Anterior cingulate cortex (tissue), 58 donors: ENCODE measurements at places on chromosomes 7 and 10.

GRCh38 chr7:7330997-7331396 lies 148.7 kb downstream of the C1GALT1 start:
- DNase-seq, result no peak

- no peak for DNase-seq
Measured at GRCh38 chr7:14924398-14924797, 21.8 kb upstream of the DGKB start.

DNA sequence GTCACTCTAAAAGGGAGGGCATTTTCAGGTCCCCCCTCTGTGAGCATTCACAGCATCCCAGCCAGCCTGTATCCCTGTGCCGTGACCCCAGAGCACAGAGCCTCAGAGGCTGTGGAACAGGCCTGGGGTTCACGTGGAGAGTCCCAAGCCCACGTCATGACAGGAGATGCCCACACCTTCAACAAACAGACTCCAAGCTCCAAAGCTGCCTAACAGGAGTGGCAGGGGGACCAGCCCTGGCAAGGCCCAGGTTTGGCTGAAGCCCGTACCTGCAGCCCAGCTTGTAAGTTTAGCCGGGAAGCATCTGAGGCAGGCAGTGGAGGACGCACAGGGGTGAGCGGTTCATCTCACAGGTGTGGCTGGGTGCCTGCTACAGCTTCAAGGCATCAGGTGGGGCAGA lies 33.5 kb downstream of the LHPP start:
- no peak for DNase-seq

DNA sequence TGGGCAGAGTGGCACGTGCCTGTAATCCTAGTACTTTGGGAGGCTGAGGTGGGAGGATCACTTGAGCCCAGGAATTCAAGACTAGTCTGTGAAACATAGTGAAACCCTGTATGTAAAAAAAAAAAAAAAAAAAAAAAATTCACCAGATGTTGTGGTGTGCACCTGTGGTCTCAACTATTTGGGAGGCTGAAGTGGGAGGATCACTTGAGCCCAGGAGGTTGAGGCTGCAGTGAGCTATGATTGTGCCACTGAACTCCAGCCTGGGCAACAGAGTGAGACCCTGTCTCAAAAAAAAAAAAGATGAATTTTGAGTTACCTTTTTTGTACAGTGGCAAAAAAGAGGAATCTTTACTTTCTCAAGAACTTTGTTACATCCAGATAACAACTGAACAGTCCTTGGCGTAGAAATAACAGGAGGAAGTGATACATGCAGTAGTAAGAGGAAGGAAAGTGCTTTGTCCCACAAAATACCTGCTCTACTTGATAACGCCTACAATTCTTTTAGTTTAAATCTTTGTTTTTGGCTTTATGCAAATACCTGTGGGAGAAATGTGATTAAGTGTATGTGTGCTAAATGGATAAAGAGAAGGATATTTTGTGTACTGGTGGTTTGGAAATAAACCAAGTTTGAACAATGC lies 29.3 kb downstream of the SPAG6 start:
- DNase-seq, result no peak

GRCh38 chr10:69633673-69634635 lies 3.9 kb downstream of the FAM241B start:
- no peak for DNase-seq

DNA sequence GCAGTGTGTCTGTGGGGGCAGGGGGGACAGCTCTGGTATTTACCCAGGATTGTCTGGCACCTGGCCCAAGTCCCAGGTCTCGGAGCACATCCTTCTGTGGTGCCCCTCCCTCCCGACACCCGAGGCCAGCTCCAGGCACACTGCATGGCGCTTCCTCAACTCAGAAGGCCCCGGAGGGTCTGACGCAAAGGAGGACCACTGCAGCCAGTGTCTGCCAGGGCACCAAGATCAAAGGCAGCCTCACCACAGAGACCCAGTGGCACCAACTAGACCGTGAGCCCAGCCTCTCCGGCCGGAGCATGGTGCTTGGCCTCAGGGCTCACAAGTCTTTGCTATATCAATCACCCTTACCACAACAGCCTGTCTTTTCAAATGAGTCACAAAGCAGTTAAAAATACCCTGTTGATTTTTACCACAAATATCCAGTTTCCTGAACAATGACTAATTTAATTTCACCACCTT lies 99.3 kb upstream of the DDC start:
- no peak for DNase-seq

DNA sequence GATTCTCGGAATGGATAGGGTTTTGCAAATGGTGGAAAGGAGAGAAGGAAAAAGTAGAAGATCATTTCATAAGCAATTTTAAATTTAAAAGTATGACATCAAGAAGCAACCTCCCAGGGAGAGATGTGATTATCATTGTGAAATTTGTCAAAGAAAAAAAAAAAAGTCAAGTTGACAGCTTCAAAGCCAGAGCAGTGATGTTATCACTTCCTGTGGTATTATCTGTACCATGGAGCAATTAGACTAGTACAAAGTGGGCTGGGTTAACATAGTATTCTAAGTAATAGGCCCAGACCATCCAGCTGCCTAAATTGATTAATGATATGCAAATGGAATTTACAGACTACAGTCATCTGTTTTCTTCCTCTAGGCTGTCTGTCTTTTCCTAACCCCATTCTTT lies 84.0 kb upstream of the NPY start:
- no peak for DNase-seq

- DNase-seq, result no peak
Measured at GRCh38 chr10:80861882-80862281, 324.2 kb downstream of the SH2D4B start.

GRCh38 chr10:6564367-6564766 lies 15.7 kb downstream of the PRKCQ start:
- no peak for DNase-seq

DNA sequence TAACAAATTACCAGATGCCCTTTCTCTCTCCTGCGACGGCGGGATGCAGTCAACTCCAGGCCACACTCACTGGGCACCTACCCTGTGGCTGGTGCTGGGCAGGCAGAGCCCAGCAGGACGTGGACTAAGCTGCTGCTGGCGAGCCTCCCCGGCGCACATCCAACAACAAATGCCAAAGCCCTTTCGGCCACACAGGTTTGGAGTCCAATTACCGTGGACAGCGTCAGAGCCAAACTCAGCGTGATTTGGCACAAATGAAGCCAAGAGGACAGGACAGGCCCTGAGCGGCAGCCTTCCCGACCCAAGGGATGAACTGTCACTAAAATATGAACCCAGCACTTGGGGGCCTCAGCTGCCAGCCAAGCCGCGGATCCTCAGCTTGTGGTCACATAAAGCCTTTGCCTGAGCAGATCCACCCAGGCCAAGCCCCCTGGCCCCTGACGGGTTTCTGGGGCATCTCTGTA lies 28.4 kb downstream of the DAGLB start:
- DNase-seq, result no peak

- DNase-seq, result no peak
Measured at GRCh38 chr7:151792086-151792485, 84.8 kb downstream of the PRKAG2 start.

- no peak for DNase-seq
Measured at GRCh38 chr7:2317556-2318293, 3.5 kb upstream of the SNX8 start.

- no peak for DNase-seq
Measured at GRCh38 chr10:52956861-52957260, 184.3 kb upstream of the MBL2 start.

- no peak for DNase-seq
Measured at GRCh38 chr7:106050002-106050745, 61.9 kb downstream of the SYPL1 start.

DNA sequence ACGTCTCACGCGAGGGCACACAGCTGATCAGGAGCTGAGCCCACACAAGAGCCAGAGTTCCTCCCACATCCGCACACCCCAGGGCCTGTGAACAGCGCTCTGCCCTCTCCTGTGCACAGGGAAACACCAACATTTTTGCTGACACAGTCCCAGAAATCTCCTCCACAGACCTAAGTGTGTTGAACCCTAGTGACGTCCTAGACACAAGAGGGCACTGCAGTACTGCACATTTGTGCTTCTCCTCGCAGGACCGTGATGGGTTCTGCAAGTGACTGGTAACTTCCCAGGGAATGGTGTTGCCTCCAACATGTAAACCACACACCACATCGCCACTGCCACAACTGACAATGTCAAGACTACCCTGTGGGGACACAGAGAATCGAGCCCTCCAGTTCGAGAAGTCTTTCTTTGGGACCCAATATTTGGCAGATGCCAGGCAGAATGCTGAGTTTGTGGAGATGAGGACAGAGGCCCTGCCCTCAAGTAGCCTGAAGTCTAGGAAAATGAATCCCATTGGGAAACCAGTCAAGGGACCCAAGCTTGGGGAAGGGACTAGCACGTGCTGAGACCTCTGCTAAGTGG lies 170.3 kb downstream of the PAXIP1 start:
- DNase-seq, result peak; percentile 34

- peak; percentile 55 for DNase-seq
Measured at GRCh38 chr7:131027287-131027773, 293.3 kb upstream of the KLF14 start.

- no peak for DNase-seq
Measured at GRCh38 chr10:110919971-110920881, 822 bp downstream of the SHOC2 start.

- DNase-seq, result no peak
Measured at GRCh38 chr10:125817337-125817946, 5.6 kb downstream of the UROS start.

- no peak for DNase-seq
Measured at GRCh38 chr7:128112781-128113221, 81.6 kb upstream of the LRRC4 start.

DNA sequence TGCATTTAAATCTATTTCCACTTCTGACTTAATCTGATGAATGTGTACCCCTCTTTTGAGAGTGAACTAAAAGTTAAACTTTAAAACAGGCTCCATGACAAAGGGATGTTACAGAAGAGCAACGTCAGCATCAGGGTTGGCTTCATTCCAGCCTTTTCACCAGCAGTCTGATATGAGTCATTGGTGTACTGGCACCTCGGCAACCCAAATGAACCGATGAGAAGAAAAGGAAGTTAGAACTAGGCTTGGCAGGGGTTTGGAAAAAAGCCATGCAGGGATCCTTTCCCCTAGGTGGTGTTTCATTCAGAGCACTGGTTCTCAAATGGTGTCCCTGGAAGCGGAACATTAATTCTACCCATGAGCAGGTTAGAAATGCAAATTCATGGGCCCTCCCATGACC lies 53.6 kb downstream of the SEC61G start:
- no peak for DNase-seq

DNA sequence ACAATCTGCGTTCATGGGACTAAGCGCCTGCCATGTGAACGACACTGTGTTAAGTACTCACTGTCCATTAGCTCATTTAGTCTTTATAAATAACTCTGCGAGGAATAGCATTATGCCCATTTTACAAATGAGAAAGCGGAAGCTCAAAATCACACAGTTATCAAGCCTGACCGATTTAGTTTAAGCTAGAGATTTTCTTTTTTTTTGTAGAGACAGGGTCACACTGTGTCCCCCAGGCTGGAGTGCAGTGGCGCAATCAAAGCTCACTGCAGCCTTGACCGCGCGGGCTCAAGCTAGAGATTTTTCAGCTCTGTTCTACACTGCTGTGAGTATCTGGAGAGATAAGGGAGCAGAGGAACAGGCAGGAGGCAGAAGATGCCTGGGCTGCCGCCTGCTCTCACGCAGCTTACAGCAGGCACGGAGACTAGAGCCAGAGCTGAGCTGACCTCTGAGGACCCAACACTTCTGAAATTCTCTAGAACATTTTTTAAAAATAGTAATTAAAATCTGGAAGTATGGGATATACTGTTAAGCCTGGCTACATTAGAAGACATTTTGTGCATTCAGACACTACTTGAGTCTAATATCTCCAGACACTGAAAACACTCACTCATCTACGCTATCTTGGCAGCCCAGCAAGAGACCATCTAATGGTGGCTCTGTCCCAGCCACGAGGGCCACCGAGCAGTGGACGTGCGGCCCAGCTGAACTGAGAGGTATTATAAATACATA lies 38.7 kb downstream of the GNA12 start:
- DNase-seq, result no peak

- DNase-seq, result no peak
Measured at GRCh38 chr7:28570113-28570969, 158.0 kb downstream of the CREB5 start.

DNA sequence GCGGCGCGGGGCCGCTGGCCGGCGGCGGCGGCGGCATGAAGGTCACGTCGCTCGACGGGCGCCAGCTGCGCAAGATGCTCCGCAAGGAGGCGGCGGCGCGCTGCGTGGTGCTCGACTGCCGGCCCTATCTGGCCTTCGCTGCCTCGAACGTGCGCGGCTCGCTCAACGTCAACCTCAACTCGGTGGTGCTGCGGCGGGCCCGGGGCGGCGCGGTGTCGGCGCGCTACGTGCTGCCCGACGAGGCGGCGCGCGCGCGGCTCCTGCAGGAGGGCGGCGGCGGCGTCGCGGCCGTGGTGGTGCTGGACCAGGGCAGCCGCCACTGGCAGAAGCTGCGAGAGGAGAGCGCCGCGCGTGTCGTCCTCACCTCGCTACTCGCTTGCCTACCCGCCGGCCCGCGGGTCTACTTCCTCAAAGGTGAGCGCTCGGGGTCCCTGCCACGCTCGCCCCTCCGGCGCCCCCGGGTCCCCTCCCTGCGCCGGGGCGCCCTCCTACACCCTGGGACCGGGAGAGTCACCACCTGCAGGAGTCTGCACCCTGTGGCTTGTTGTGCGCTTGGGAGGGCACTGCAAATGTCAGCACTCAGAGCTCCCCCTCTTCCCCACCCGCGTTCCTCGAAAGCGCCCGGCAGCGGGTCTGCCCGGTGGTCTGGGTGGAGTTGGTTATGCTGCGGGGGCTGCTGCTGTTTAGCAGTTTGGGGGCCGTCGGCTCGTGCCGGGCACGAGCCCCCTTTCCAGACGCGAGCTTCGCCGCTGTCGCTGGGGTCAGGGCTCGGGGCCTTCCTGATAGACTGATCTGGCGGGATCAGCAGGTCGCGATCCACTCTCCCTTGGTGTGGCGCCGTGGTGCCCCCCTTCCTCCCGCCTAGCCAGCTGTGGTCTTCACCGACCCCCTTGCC lies 627 bp downstream of the DUSP5 start:
- DNase-seq, result no peak

- DNase-seq, result no peak
Measured at GRCh38 chr10:97450828-97451227, 4.9 kb downstream of the ZDHHC16 start.

DNA sequence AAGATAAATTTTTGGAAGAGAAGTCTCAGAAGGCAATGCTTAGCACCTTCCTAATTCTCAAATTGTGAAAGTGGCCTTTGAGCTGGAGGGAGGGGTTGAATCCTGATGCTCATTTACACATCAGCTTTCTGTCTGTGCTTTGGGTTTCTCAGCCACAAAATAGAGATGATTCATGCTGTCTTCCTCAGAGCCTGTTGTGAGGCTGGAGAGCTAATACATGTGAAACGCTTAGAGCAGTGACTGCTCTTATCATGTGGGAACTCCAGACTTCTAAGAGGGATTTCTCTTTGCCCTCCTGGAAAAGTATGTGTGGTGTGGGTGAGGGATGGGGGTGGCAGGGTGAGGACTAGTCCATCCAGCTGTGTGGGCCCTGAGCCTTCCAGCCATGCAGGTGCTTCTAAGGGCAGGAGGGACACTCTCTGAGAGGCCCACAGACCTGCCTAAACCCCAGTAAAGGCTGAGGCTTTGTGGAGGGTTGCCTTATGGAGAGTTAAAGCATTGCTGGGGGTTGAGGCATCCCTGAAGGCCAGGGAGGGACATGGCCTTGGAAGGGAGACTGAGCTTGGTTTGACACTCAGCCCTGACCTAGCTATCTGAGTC lies 4.8 kb upstream of the EVX1 start:
- DNase-seq, result no peak

- DNase-seq, result no peak
Measured at GRCh38 chr7:55240418-55241142, 124.6 kb upstream of the LANCL2 start.
